Activated B cell treated with CpG ODN at 0.5 μM for 24 hours (primary cell): ENCODE measurements at places on chromosomes 2 and 18.
A peak's percentile ranks its signal among the peaks of the same experiment; 100 is the strongest.

- peak; percentile 20 for DNase-seq
These were observed 46.3 kb upstream of the CCDC150 start for GRCh38 chr2:196592911-196593881.

GRCh38 chr2:215110918-215111317, 27.5 kb downstream of the ABCA12 start:
- DNase-seq, result no peak

GRCh38 chr2:62150597-62151305, 45.2 kb upstream of the B3GNT2 start:
- no peak for DNase-seq

- no peak for DNase-seq
These were observed 1541.5 kb downstream of the LRP1B start for GRCh38 chr2:140589273-140589672.

- no peak for DNase-seq
These were observed 20.4 kb downstream of the RPIA start for GRCh38 chr2:88711897-88712296.

GRCh38 chr2:69638630-69639029, 4.9 kb downstream of the AAK1 start:
- DNase-seq, result no peak

DNA sequence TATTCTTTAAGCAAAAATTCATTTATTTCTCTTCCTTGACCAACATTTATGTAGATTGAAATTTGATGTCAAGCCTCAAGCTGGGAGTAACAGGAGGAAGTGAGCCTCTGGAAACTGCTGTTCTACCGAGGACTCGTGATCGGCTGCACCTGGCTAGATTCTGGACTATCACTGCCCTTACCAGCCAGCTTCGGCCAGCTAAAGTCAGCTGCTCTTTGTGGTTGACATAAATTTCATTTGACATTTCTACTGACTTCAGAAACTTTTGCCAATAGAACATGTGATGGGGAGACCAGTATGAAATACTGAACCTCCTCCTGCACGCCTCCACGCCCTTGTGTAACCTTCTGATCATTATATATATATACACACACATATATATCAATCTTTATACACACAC, 74.2 kb upstream of the RGPD5 start:
- no peak for DNase-seq

- DNase-seq, result no peak
These were observed 20.1 kb downstream of the ZAP70 start for GRCh38 chr2:97733341-97734035.

- no peak for DNase-seq
These were observed 35.4 kb downstream of the SLC8A1 start for GRCh38 chr2:40416486-40416885.

DNA sequence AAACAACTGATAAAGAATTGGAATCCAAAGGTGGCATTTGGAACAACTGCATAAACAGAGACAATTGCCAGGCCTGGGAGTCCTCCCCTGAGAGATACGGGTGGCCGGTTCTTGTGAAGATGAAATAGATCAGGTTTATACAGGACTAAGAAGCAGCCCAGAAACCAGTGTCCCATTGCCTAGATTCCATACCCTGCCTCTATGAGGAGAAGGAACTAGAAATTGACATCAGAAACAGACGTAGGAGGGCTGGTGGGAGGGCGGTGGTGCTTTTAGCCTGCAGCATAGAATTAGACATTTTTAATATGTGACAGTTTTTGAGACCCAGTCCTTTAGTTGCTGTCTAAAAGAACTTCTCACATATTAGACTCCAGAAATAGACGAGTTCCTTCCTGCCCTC, 11.8 kb upstream of the SH3BP4 start:
- no peak for DNase-seq
